Thymus (tissue), 14 donors: ENCODE measurements at places on chromosomes 7 and 10. TPM values are rescaled to one million over a fixed set of nuclear protein-coding genes. Genes with fewer than 3 reads are reported as not detected.

DNA sequence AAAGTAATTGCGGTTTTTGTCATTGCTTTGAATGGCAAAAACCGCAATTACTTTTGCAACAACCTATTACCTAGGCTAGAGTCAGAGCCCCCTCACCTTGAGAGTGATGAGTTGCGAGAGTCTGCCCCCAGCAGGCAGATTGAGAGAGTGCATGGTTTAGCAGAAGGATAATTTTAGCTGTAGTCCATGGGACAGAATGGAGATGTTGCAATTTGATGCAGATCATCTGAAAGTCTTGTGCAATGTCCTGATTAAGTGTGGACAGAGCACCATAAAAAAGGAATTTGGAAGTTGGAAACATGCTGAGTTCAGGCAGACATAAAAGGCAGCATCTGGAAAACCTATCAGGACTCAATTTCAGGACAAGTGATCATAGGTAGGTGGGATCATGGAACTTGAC, 48.7 kb downstream of the GPR141 start:
- no peaks in the 10 kb centered on the region for H3K27me3 ChIP-seq
- no peaks in the 10 kb centered on the region for H3K36me3 ChIP-seq
- H3K27ac ChIP-seq: no peak overlapping the region
- H3K4me3 ChIP-seq: no peak overlapping the region

DNA sequence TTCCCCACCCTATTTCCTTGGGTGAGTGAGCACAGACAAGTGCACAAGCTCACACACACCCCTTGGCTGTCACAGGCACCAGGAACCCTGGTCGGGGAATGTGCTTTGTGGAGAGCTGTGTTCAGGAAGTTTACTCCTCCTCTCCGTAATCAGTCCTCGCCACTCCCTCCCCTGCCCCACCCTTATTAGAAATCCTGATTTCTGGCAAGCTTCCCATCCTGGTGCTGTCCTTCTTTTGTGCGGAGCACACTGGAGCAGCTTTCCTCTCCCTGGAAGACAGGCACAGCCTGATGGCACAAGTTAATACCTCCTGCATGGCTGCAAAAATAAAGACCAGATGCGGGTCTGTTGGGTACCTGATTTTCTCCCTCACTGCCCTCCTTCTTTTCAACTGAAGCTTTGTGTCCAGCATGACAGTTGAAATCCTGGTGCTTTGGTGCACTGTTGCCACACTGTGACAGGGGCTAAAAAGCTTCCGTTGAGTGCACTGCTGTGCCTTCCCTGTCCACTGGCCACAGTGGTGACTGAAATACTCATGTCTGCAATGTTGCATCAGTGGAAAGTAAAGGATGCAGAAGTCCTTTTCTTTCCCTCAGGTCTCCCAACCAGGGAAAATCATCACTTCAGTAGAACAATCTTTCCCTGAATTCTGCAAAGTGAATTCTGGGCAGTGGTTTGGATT, 55.0 kb downstream of the LRRC4 start:
- no peak overlapping the region for H3K27ac ChIP-seq
- no peaks in the 10 kb centered on the region for H3K27me3 ChIP-seq
- no peaks in the 10 kb centered on the region for H3K36me3 ChIP-seq
- DNase-seq: no peak

DNA sequence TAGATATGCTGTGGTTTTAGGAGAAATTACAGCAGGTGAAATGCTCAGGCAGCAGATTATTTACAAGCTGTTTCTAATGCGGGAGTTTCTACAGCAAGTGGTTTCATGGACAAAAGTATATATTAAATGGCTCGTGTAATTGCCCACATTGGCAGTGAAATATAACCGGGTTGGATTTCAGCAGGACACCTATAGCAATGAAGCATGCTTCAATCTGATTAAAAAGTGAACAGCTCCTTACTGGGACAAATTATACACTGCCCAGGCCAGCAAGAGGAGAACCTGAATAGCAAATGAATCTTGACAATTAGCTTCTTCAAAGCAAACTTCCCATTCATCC, 35.2 kb upstream of the LYZL1 start:
- peaks cover 4% of the 10 kb centered on the region for H3K27me3 ChIP-seq
- no peak overlapping the region for H3K4me3 ChIP-seq
- no peak overlapping the region for H3K27ac ChIP-seq
- H3K36me3 ChIP-seq: no peaks in the 10 kb centered on the region

GRCh38 chr7:28979776-28980175, 21.6 kb upstream of the TRIL start:
- no peak overlapping the region for H3K4me3 ChIP-seq
- H3K36me3 ChIP-seq: no peaks in the 10 kb centered on the region
- no peaks in the 10 kb centered on the region for H3K4me1 ChIP-seq

GRCh38 chr7:149007611-149008010, 20.7 kb downstream of the PDIA4 start:
- H3K27me3 ChIP-seq: no peaks in the 10 kb centered on the region
- H3K4me1 ChIP-seq: peaks cover 3% of the 10 kb centered on the region
- H3K36me3 ChIP-seq: peaks cover 97% of the 10 kb centered on the region
- DNase-seq: no peak

- H3K27ac ChIP-seq: no peak overlapping the region
- no peak overlapping the region for H3K4me3 ChIP-seq
- H3K4me1 ChIP-seq: peaks cover 6% of the 10 kb centered on the region
- no peak for DNase-seq
- H3K27me3 ChIP-seq: no peaks in the 10 kb centered on the region
- H3K36me3 ChIP-seq: no peaks in the 10 kb centered on the region
Observed at GRCh38 chr10:94210440-94211168, 152.1 kb downstream of the NOC3L start.

DNA sequence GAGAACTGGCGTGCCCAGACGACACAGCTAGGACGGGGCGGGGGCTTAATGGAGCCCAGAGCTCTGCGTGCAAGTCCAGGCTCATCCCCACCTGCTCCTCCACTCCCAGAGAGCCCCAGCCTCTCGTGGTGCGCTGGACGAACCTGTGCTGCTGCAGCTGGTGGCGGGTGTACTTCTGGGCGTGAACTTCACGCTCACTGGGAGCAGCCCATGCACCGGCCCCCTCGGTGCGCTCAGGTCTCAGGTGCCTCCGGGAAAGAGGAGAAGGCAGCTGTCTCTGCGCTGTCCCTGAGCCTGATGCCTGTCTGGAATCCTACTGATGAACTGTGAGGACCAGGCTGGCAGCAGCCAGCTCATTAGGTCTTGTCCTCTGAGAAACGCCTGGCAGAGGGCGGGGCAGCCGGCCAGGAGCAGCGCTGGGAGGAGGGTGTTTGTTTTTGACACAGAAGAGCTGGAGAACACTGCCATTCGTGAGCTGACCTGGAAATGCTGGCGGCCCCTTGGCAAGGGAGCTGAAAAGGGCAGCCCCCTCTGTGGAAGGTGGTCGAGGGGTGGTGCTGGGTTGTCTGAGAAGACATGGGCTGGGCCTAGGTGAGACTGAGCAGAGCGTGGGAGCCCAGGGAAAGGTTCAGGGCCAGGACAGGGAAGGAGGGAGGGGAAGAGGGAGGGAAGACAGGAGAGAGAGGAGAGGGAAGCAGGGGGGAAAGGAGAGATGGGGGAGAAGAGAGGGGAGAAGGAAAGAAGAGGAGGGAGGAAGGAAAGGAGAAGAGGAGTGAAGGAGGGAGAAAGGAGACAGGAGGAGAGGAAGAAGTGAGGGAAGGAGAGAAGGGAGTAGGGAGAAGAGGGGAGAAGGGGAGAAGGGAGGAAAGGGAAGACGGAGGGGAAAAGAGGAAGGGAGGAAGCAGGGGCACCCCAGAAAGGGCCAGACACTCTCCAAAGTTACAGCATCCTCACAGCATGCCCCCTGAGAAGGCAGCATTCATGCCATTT, 53.5 kb upstream of the TNS3 start:
- no peaks in the 10 kb centered on the region for H3K4me1 ChIP-seq
- DNase-seq: no peak
- H3K4me3 ChIP-seq: no peak overlapping the region
- H3K27me3 ChIP-seq: no peaks in the 10 kb centered on the region
- H3K36me3 ChIP-seq: no peaks in the 10 kb centered on the region
- H3K27ac ChIP-seq: no peak overlapping the region

INHBA gene
- total RNA-seq: 0.14 TPM
